HCEC 1CT (cell line): ENCODE measurements at places on chromosomes 13 and 19.

GRCh38 chr19:2270157-2270422 is 11.9 kb downstream of the PEAK3 start:
- DNase-seq, result peak; percentile 30

DNA sequence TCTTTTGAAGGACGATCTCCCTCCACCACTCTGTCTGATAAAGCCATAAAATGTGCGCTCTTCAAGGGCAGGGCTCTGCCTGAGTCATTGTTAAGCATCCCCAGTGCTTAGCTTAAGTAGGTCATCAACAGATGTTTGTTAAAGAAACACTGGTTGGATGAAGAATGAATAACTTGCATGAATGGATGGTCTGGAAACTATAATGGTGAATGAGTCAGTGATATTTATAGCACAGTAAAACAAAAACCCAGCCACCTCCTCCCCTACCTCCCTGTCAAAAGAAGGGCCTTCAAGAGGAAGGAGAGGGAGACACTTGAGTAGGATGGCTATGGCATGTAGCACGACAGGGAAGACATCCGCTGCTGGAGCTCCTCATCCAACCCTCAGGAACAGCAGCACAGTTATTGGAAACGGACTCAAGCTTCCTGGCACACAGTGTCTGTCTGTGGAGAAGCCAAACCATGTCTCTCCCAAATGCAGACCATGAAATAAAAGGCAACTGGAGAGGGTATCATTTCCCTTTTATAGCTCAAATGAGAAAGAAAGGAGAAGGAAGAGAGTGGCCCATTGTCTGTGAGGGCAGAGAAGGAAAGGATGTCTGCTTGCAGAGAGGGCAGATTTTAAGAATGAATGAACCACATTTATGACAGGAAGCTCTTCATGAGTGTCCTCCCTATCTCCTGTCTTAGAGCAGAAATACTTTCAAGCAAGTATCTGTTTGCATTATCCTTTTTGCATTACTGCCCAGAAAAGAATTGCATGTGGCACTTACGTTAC is 183.5 kb upstream of the UBL3 start:
- DNase-seq, result peak; percentile 96

DNA sequence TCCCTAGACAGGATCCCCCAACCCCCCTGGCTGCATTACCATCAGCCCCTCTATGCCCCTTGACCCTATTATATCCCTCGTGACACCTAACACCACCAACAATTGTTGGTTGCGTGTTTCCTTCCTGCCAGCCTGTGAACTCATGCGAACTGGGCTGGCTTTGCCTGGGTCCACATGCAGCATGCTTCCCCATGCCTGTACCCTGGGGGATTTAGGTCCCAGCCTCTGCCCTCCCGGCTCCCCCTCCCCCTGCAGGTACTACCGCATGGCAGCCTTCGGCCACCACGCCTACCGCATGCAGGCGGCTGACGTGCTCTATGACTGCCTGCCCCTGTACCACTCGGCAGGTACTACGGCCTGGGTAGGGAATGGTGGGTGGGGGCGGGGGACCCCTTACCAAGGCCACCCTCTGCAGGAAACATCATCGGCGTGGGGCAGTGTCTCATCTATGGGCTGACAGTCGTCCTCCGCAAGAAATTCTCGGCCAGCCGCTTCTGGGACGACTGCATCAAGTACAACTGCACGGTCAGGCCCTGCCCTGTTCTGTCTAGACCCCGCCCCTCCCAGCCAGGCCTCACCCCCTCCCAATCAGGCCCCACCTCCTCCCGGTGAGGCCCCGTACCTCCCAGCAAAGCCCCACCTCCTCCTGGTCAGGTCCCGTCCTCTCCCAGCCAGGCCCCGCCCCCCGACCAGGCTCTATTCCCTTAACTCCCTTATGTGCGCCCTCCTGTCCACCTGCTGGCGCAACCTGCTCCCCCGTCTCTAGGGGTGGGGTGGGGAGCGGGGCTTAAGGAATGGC is 18.5 kb downstream of the SLC27A1 start:
- DNase-seq, result no peak

DNA sequence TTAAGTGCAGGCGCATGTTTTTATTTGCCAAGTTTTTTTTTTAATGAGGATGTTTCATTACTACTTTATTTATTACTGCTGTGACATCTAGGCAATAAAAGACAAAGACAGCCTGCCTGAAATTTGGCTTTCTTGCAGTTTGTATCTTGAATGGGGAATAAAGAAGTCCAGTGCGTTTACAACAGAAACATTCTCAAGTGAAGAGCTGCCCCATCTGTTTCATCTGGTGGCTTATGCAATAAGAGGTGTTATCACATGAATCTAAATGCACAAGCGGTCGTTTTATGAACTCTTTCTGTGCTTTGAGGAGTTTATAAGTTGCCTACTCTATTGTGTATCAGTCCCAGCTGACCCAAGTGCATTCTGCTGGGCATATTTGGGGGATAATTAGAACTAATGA is 12.6 kb upstream of the MAB21L1 start:
- DNase-seq, result no peak

DNA sequence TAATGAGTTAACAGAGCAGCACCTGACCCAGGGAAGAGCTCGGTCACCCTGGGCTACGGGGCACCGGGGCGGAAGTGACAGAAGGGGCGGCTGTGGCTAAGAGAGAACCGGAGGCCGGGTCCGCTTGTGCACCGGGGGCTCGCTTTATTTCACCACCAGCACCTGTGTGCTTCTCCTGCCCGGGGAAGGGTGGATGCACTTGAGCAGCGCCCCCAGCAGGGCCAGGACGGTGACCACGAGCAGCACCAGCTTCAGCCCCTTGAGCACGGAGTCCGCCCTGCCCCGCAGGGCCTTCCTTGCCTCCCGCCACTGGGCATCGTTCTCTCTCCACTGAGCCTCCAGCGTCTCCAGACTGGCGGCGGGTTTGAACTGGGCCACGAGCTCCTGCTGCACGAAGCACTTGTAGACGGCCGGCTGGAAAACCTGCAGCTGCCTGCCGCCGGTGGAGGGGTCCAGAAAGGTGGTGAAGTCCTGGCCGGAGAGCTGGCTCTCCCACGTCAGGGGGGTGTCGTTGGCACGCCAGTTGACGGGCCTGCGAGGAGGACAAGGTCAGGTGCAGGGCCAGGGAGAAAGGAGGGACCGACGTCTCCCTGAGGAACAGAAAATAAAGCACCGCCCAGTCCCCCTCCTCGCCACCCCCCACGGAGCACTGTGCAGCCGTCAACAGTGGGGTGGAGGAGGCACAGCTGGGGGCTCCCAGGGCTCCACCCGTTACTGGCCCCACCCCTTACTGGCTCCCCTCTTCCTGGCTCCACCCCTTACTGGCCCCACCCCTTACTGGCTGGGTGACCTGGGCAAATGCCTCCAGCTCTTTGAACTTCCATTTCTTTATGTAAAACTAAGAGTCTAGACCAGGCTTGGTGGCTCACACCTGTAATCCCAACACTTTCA is 3.6 kb downstream of the FAM187B start:
- DNase-seq, result no peak

DNA sequence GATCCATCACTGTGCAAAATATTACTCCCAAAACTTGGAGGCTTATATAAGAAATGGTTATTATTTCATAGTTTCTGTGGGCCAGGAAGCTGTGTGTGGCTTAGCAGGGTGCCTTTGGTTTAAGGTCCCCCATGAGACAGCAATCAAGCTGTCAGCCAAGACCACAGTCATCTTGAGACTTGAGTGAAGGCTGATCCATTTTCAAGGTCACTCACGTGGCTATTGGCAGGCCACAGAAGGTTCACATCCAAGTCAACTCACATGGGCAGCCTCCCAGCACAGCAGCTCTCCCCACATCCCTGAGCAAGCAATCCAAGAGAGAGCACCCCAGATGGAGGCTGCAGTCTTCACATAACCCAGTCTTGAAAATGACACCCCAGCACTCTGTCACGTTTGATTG is 537.4 kb downstream of the MYO16 start:
- DNase-seq, result no peak

DNA sequence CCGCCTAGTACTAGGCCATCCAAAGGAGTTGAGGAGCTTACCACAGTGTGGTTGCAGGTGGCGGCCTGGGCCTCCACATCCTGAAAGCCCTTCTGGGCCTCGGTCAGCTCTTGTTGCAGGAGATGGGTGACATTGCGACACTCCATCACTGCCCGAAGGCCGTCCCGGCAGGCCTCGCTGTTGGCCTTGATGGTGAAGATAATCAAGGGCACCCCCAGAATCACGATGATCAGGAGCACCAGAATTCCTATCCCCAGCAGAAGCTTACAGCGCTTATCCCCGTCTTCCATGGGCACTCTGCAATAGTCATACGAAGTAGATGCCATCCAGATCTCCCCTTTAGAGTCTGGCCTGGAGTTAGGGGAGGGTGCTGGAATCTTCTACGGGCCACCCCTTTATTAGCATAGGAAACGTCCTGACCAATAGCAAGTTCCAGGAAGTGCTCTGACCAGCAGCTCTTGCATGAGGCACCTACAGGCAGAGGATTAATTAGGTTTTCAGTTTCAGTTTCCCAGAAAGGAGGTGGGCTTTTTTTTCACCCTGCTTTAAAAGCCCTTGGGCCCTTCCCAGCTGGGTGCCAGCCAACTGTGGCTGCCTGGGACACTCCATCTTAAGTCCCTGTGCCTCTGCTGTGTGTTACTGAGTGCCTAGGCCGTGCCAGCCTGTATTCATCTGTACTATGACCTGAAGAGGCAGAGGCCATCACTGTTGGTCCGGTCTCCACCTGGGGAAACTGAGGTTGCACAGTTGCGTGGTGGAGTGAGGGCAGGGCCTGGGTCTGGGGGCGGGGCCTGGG is at the start of gene BST2:
Gene BST2 (minus strand): TSS at position 381 of the 796 bp plus-strand sequence. CDS start 55 bp downstream, at position 326.
- DNase-seq, result peak; percentile 31

- no peak for DNase-seq
Measured at GRCh38 chr19:384799-385169, 24.2 kb downstream of the C2CD4C start.

DNA sequence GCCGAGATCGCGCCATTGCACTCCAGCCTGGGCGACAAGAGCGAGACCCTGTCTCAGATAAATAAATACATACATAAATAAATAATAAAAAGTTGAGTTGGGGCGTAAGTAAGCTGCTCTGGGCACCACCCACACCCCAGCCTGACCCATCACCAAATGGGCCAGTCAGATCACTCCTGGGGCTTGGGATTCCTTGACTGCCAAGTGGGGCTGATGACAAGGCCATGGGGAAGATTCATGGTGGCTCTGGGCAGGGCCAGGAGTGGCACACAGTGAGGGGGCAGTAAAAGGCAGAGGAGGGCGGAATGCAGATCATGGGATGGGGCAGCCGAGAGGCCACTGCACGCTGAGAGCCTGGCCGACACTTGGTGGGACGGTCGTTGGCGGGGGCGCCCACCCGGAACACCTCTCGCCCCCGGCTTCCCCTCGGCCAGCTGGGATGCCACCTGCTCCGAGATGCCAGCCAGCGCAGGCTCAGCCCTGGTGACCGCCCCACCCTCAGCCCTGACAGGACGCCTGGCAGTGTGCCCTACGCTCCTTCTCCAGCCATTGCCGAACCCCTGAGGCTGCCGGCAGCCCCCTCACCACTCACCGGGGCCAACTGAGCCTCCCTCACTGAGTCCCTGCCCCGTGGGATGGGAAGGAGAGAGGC is 10.9 kb downstream of the ZNF653 start:
- no peak for DNase-seq

GRCh38 chr19:38852231-38853044 is 2.7 kb upstream of the HNRNPL start:
- peak; percentile 66 for DNase-seq

- no peak for DNase-seq
Measured at GRCh38 chr13:58843567-58843966, 1212.0 kb downstream of the PCDH17 start.

GRCh38 chr19:49631014-49631588 is 8.8 kb downstream of the RRAS start:
- no peak for DNase-seq

GRCh38 chr13:35479706-35480105 is 3.2 kb upstream of the MAB21L1 start:
- DNase-seq, result no peak

GRCh38 chr13:59356607-59357006 is 807.1 kb downstream of the DIAPH3 start:
- DNase-seq, result no peak

GRCh38 chr19:46983097-46983496 is 36.5 kb upstream of the NPAS1 start:
- DNase-seq, result no peak

GRCh38 chr13:97429681-97430081 is 4.3 kb upstream of the RAP2A start:
- peak; percentile 65 for DNase-seq

- DNase-seq, result no peak
Measured at GRCh38 chr13:53189162-53189561, 160.5 kb downstream of the OLFM4 start.

- no peak for DNase-seq
Measured at GRCh38 chr13:113137691-113138298, 15.2 kb downstream of the F10 start.

- DNase-seq, result no peak
Measured at GRCh38 chr19:19261350-19262189, 11.5 kb downstream of the TM6SF2 start.

DNA sequence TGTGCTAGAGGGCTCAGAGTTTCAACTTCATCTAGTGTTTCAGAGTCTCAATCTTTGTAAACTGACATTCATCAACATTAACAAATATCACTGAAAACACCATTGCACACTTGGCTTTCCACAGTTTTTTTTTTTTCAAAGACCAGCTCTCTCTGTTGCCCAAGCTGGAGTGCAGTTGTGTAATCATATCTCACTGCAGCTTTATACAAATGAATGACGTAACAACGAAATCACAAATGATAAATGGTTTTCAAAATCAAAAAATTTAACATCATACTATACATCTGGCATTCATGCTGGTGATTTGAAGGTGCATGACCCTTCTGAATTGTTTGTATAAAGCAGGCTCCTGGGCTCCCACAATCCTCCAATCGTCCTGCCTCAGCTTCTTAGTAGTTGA is 248.0 kb upstream of the TMTC4 start:
- DNase-seq, result no peak

- DNase-seq, result peak; percentile 30
Measured at GRCh38 chr19:48807590-48808308, 3.1 kb downstream of the BCAT2 start.
